Natural killer cell (primary cell): ENCODE measurements at places on chromosomes 5 and 9. TPM values are rescaled to one million over a fixed set of nuclear protein-coding genes. Genes with fewer than 3 reads are reported as not detected.

SPINK6 gene
- total RNA-seq = not detected

DNA sequence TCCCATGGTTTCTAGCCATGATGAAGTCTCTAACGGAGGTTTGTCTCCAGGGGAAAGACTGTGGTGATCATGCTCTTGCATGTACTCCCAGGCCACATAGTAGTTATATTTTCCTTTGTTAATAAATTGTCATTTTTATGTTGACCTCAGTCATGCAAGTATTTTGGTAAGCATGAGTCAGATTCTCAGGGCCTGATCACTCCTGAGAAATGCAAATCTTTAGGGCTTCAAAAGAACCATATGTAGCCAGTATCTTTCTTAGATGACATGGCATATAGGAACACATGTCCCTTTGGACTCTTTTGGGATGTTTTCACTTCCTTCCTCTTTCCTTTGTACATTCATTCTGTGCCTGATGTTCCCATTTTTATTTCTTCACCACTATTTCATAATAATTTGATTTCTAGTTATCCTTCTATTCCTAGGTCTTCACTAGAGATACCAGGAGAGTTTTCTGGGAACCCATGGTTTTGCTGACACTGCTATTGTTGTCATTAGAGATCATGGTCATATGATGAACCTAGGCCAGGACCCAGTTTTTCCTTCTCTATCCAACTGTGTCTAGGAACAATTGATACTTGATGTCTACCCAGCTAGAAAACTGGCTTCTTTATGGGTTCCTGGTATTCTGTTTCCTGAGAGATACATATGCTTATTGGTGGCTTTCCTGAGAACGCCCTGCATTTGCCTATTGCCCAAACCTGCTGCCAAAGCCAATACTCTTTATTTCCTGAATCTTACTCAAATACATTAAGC is 248.1 kb upstream of the NREP start:
- no peak for DNase-seq
- H3K36me3 ChIP-seq = no peaks in the 10 kb centered on the region
- H3K4me1 ChIP-seq = no peaks in the 10 kb centered on the region
- no peak overlapping the region for H3K4me3 ChIP-seq

- no peaks in the 10 kb centered on the region for H3K27me3 ChIP-seq
- no peak overlapping the region for H3K4me3 ChIP-seq
- peaks cover 19% of the 10 kb centered on the region for H3K4me1 ChIP-seq
- no peaks in the 10 kb centered on the region for H3K36me3 ChIP-seq
- peak overlapping the region; percentile 23 for H3K27ac ChIP-seq
- no peak for DNase-seq
Observed at GRCh38 chr9:91253488-91253887, 108.2 kb downstream of the AUH start.

GRCh38 chr5:133460172-133460758 is 152.1 kb downstream of the FSTL4 start:
- no peaks in the 10 kb centered on the region for H3K27me3 ChIP-seq
- peaks cover under 1% of the 10 kb centered on the region for H3K4me1 ChIP-seq
- DNase-seq = peak; percentile 40

PCDHB15 gene
- not detected for total RNA-seq

GRCh38 chr5:98110282-98110691 is 663.2 kb upstream of the RGMB start:
- DNase-seq = no peak
- no peak overlapping the region for H3K4me3 ChIP-seq
- H3K27ac ChIP-seq = no peak overlapping the region
- no peaks in the 10 kb centered on the region for H3K27me3 ChIP-seq
- no peaks in the 10 kb centered on the region for H3K36me3 ChIP-seq

DNA sequence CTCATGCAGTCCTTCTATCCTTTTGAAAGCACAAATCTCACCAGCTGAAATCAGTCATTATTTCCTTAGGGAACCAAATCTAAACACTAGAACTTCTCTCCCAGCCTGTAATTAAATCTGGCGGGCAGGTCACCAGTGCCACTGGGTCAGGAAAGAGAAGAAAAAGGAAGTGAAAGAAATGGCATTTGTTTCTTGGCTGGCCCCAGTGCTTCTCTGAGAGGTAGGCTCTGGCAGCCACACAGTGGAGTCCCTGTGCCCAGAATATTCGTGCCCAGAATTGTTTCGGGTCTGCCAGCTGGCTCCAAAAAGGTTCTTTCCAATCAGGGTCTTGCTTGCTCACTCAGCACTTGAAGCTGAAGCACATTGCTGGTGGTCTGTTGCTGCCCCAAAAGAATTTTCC is 133.9 kb upstream of the MTAP start:
- no peaks in the 10 kb centered on the region for H3K36me3 ChIP-seq
- no peak for DNase-seq
- no peak overlapping the region for H3K27ac ChIP-seq
- no peaks in the 10 kb centered on the region for H3K27me3 ChIP-seq

ACO1 gene
- total RNA-seq = 6.9 TPM
